Non-pigmented ciliary epithelial cell (primary cell): ENCODE measurements at places on chromosomes 6 and 20.

DNA sequence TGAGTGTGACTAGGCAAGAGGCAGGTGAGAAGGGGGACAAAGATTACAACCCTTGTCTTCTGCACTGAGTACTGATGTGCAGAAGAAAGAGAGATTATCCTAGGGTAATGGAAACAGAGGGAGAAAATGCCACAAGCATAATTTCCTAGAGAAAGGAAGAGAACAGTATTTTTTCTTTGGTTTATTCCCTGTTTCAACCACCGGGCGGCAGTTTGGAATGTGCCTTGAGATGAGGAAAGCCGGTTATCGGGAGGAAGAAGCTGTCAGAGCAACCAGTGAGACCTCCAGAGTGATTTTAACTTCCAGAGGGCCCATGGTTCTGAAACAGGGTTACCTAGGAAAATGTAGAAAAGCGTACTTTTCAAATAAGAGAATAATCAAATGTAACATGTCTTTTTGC, 121.4 kb downstream of the REV3L start:
- DNase-seq, result no peak

- DNase-seq, result no peak
These were observed 20.1 kb downstream of the IGF2R start for GRCh38 chr6:159988983-159989454.

- no peak for DNase-seq
These were observed 96.0 kb downstream of the RIMS1 start for GRCh38 chr6:71982389-71982788.

DNA sequence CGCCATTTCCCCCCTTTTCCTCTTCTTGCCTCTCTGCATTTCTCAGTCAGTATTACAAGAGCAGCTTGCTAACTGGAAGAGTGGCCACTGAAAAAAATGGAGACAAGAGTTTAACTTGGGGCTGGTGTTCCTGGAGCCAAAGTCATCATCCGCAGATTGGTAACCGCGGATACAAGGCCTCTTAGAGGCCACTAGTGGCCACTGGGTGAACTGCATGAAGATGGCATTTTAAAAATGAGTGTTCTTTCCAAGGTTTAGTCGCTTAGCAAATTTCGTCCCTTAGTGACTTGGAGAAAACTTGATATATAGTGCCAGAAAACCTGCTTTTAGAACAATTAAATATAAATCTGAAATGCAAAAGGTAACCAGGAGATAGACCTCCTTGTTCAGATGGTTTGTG, 4.8 kb downstream of the F13A1 start:
- no peak for DNase-seq

DNA sequence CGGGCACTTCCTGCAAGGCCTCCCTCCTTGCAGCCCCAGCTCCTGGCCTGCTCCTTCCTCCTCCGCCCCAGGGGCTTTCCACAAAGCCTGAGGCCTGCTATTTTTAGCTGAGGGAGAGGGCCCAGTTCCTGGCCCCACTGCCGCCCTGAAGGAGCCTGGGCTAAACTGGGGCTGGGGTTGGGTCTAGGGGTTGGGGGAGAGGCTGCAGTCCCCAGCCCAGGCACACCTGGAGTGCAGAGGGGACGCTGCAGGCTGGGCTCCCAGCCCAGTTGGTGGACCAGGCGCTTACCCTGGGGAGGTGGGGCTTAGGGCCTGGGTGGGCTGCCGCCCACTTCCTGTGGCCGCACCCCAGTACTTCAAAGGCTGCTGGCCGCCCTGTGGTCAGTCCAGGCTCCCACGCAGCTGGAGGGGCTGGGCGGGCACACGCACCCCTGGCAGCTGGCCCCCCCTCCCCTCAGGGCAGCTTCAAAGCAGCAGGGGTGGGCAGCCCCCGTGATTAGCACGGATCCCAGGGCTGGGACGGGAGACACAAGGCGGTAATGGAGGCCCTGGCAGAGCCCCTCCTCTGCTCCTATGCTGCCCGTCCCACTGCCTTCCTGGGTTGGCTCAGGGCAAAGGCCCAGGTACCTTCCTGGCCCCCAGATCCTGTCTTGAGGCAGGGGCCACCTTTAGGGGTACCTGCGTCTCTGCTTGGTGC, 7.1 kb upstream of the ABHD16B start:
- no peak for DNase-seq
